ENCODE measurements at places on chromosomes 7 and 10.

GRCh38 chr7:78212476-78213060, 414.0 kb downstream of the PHTF2 start:
- no peak for DNase-seq

DNA sequence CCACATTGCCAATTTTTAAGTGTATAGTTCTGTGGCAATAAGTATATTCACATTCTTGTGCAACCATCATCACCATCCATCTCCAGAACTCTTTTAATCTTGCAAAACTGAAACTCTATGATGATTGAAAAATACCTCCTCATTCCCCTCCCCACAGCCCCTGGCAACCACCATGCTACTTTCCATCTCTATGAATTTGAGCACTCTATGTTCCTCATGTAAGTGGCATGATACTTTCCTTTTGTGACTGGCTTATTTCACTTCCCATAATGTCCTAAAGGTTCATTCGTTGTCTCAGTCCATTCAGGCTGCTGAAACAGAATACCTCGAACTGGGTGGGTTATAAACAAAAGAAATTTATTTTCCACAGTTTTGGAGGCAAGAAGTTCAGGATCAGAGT, 23.4 kb upstream of the EGR2 start:
- DNase-seq: no peak

- no peak for DNase-seq
These were observed 2.0 kb downstream of the EN2 start for GRCh38 chr7:155459700-155460461.

DNA sequence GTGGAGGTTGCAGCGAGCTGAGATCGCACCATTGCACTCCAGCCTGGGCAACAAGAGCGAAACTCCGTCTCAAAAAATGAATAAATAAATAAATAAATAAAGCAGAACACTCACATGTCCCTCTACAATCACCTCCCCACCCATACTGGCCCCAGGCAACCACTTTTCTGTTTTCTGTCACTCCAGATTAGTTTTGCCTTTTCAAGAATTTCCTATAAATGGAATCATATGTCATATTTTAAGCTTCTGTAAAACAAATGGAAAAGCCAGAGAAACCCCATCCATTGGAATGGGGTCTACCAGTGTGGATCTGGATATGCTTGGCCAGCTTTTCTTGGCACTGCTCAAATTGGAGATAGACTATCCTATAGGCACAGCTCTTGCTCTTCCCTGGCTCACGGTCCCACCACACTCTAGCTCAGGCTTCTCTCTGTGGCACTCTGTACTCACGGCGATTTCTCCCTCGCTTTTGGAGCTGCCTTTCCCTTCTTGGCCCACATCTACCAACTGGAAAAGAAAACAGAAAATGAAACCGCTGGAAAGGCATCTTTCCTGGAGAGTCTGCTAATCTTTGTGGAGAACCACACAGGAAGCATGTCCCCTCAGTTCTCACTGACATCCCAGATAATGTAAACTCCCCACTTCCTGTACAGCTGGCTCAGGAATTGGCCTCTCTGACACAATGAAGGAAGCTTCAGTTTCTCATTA, 210.1 kb downstream of the JCAD start:
- DNase-seq: no peak

DNA sequence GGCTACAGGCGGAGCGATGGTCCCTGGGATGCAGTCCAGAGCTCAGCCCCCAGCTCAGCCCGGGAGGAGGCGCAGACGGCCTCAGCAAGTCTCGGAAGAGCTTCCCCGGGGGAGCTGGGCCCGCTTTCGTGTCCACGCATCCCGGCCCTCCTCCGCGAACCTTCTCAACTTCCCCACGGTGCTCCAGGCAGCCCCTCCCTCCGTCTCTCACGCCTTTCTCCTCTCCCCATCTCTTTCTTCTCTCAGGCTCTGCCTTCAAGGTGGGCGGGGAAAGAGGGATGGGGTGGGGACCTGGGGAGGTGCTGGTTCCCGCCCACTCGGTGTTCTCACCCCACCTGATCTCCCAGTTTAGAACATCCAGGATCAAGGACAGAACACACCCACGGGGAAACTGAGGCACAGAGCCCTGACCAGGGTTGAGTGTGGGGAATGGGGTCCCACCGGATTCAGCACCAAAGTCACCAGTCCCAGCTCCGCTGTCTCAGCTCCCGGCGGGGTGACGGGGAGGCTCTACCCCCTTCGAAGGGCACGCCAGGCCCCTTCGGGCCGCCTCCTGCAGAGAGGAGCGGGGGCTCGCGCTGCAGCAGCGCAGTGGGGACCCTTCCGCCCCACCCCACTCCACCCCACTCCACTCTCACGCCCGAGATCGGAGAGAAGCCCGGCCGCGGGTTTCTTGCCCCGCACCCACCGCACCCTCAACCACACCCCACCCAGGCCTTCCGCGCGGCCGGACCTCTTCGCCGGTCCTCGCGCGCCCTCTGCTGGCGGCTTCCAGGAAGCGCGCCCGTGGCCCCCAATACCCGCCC, 18.2 kb downstream of the POLL start:
- peak; percentile 65 for DNase-seq

GRCh38 chr7:29598613-29599012, 35.0 kb downstream of the PRR15 start:
- no peak for DNase-seq

GRCh38 chr10:42482411-42482810, 156.0 kb downstream of the ZNF33B start:
- no peak for DNase-seq

DNA sequence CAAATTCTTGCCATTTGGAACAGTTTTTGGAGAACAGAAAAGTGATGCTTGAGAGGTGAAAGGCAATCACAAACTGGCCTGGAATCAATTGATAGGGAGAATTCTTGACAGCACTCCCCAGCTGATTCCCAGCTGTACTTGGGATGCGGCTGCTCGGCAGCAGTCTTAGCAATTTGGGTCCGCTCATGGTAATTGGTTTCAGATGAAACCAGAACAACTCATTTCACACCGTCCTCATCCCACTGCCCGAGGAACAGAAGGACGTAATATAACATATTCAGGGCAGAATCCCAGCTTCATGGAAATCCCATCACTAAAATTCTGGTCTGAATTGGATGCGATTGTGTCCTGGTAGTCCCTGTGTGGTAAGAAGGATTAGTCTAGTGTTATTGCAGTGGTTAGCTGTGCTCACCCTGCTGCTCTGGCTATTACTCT, 223.3 kb upstream of the FERD3L start:
- no peak for DNase-seq

GRCh38 chr10:13631594-13631993, 44.8 kb downstream of the PRPF18 start:
- no peak for DNase-seq

GRCh38 chr7:2542916-2543871, 12.1 kb downstream of the BRAT1 start:
- DNase-seq: no peak
